NCI-H1417 treated with DMSO at 0.1 percent for 48 hours (cell line): ENCODE measurements at places on chromosomes 6 and 20.

DNA sequence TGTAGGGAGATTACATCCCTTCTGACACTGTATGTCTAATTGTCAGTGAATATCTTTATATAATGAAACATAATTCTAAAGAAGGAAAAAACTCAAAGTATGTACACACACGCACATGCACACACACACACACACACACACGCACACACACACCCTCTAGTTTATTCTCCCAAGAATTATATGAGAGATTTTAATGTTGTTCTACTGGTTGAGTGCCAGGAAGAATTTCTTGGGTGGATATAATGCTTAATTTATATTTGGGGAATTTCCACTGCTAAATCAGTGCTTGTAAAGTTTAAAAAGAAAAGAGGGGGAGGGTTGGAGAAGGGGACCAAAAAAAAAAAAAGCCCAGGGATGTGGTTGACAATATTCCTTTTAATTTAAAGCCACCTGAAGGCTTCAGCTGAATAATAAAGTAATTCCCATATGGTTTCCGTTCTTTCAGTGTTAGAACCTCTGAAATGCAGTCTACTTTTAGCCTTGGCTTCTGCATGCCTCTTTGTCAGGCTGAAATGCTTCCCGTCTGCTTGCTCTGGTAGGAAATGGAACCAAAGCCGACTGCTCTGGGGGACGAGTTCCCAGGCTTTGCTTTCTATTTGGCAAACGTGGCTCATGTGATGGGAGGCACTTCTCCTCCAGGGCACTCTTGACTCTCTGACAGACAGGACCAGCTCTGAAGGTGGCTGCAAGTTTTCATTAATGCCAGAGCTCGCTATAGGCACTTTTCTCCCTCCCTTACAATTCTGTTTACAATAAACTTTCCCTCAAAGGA is 225.4 kb downstream of the PRL start:
- no peak for DNase-seq

DNA sequence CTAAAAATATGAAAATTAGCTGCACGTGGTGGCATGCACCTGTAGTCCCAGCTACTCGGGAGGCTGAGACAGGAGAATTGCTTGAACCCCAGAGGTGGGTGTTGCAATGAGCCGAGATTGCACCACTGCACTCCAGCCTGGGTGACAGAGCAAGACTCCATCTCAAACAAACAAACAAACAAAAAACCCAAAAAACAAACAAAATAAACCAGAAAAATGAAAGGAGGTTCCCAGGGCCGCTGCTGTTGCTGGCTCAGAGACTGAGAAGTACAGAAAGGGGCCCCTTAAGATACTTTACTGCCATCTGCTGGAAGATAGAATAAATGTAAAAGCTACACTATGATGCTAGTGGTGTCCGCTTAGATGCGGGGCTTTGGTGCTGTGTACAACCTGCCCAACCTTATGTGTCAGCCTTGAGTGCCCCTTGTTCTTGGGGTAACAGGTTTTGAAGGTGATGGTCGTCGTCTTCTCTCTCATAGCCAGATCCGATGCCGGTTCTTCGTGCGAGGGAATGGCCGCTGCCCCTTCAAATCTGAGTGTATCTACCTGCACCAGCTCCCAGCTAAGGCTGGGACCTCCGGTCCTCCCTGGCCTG is 2.8 kb upstream of the FANCE start:
- DNase-seq = peak; percentile 1

GRCh38 chr6:130677312-130677711 is 149.9 kb upstream of the SMLR1 start:
- DNase-seq = no peak

- no peak for DNase-seq
These were observed 11.3 kb downstream of the ZHX3 start for GRCh38 chr20:41306061-41306727.

- DNase-seq = peak; percentile 28
These were observed 74.1 kb upstream of the PAK5 start for GRCh38 chr20:9912858-9913434.

- no peak for DNase-seq
These were observed 6.7 kb downstream of the CLPSL1 start for GRCh38 chr6:35787266-35788218.

DNA sequence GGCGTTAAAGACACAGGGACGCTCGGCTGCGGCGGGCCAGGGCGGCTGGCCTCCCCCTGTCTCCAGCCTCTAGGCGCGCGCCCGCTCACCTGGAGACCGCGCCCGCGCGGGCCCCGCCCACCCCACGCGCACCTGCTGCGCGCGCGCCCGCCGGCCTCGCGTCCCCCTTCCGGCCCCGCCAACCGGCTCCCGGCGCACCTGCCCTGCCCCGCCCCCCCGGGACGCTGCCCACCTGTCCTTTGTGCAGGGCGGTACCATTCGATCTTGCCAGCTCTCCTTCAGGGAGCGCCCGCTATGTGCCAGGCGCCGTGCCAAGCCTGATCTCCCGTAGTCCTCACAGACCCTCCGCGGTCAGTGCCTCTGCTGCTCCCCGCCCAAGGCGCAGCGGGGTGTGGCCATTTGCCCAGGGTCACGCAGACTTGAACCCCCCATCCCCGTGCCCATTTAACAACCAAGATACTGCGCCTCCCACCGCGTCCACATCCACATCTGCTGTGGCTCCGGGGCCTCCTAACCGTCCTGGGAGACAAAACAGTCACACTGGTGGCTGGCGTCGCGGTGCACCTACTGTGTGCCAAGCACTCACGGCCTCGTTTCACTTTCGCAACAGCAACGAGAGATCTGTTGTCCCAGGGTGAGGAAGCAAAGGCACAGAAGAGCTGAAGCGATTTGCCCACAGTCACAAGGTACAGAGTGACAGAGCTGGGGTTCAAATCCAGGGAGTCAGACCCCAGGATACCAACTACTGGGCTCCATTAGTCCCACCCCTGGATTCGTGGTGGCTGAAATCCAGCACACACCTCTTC is 48.1 kb downstream of the NOL4L start:
- DNase-seq = peak; percentile 82

DNA sequence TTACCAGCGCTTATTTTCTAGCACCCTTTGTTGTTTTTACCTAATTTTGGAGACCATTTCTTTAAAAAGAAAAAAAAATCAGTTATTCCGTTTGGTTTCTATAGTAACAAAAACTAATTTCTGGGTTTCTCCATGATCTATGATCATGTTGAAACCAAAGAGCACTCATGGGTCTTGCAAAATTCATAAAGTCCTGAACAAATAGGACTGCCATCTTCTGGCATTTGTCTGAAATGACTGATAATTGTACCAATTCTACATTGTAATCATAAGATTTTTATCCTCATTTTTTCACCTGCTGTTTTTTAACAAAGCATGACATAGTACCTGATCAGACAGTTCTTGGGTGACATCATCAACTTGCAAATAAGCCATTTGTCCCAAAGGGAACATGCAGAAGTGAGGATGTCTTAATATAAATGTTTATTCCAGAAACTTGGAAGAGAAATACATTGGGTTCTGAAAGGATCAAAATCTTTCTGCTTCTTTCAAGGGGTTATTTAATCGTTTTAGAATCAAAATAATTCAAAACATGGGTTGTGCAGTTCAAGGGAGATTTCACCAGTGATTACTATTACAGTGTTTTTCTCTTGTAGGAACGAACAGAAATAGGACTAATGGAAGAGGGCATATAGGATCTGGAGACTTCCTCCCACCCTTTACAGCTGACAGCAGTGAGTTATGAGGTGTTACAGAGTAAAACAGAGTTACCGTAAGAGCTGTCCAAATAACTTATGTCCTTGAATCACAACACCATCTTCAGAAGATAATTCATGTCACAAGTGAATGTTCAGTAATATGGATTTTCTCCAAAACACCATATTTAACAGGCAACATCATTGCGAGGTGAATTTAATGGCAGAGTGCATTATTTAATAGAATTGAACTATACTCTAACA is 87.1 kb upstream of the GJE1 start:
- DNase-seq = no peak

DNA sequence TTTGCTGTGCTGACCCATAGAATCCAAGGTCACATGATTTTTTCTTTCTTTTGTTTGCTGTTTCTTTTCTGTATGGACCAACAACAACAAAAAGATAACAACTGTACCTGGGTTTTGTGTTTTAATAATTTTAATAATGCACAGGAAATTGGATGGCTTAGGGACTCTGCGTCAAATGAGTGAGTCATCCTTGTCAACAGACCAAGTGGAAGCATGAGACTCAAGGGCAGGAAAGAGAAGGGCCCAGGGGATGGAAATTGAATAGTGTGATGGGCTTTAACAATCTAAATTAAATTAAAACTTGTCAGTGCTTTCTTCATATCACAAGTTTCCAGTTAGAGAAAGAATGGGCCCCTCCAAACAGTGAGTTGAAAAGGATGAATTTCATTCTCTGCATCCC is 413.0 kb downstream of the PREX1 start:
- no peak for DNase-seq

- DNase-seq = no peak
These were observed 594.0 kb upstream of the JAG1 start for GRCh38 chr20:11267762-11268335.
